ENCODE measurements at places on chromosomes 2 and 18. TPM values are rescaled to one million over a fixed set of nuclear protein-coding genes. Genes with fewer than 3 reads are reported as not detected.

DNA sequence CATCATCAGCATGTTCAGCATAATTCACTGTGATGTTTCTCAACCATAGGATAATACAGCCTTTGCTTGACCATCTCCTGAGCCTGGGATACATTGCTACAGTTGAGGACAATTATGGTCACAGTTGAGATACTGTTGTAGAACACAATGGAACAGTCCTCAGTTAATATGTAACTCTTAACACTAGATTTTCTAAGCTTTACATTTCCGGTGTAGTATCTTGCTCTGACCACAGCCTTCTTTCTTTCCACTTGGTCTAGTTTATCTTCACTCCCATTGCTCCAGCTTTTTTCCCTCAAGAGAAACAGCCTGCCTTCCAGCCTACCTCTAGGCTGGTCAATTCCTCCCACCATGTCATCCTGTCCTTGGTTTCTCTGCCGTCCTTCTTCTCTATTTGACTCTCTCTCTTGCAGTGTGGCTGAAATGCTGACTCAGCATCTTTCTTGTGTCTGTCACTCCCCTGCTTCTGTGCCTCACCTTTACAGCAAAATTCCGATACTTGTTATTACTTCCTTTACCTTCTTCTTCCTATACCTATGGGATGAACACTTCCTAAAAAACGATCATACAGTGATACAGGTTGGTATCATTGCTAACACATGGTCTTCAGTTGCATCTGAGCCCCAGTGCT lies 80.5 kb downstream of the CTNNA2 start:
- no peaks in the 10 kb centered on the region for H3K27me3 ChIP-seq
- H3K27ac ChIP-seq: no peak overlapping the region
- no peak for DNase-seq
- no peaks in the 10 kb centered on the region for H3K36me3 ChIP-seq
- no peaks in the 10 kb centered on the region for H3K4me1 ChIP-seq

DNA sequence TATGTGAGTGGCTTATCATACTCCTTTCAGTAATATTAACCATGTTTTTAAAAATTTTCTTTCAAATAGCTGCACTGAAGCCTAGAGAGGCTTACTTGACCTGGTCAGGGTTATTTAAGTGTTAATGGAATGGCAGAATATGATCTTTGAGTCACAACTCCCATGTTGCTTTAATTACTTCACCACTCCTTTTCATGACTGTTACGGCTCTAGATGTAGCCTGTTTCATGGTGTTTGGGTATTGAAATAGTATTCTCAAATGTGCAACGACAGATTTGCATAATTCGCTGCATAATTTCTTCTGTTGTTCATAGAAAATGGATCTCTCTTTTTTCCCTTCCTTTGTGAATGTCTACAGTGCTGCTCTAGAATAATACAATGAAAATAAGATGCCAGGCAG lies 51.6 kb upstream of the PLA2R1 start:
- H3K36me3 ChIP-seq: no peaks in the 10 kb centered on the region
- DNase-seq: no peak
- no peaks in the 10 kb centered on the region for H3K27me3 ChIP-seq
- no peaks in the 10 kb centered on the region for H3K4me1 ChIP-seq
- no peak overlapping the region for H3K27ac ChIP-seq
- H3K4me3 ChIP-seq: no peak overlapping the region

- H3K27me3 ChIP-seq: no peaks in the 10 kb centered on the region
- no peak overlapping the region for H3K27ac ChIP-seq
- H3K36me3 ChIP-seq: no peaks in the 10 kb centered on the region
- no peaks in the 10 kb centered on the region for H3K4me1 ChIP-seq
- no peak overlapping the region for H3K4me3 ChIP-seq
- DNase-seq: no peak
Measured at GRCh38 chr2:152950126-152950525, 231.7 kb downstream of the ARL6IP6 start.

GRCh38 chr2:39491653-39492052 lies 54.6 kb upstream of the MAP4K3 start:
- no peak overlapping the region for H3K4me3 ChIP-seq
- no peaks in the 10 kb centered on the region for H3K36me3 ChIP-seq
- H3K27me3 ChIP-seq: no peaks in the 10 kb centered on the region
- no peak for DNase-seq

DNA sequence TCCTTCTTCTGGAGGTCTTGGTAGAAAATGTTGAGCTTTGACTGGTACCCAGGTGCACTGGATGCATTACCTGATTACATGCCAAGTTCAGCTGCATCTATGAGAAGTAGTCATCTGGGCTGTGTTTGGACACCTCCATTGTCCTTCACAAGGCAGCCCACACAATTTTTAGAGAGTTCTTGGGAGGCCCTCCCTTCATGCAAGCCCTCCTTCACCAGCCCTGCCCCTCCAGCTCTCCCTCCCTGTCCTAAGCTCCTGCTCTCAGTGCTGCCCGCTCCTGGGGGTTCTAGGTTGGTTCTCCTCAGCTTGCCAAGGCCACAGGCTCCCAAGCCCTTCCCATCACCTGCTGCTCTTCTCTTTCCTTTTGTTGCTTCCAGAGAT lies 148.7 kb downstream of the DYSF start:
- no peak overlapping the region for H3K27ac ChIP-seq
- H3K27me3 ChIP-seq: no peaks in the 10 kb centered on the region
- no peaks in the 10 kb centered on the region for H3K4me1 ChIP-seq
- no peak for DNase-seq
- no peaks in the 10 kb centered on the region for H3K36me3 ChIP-seq
- no peak overlapping the region for H3K4me3 ChIP-seq

DNA sequence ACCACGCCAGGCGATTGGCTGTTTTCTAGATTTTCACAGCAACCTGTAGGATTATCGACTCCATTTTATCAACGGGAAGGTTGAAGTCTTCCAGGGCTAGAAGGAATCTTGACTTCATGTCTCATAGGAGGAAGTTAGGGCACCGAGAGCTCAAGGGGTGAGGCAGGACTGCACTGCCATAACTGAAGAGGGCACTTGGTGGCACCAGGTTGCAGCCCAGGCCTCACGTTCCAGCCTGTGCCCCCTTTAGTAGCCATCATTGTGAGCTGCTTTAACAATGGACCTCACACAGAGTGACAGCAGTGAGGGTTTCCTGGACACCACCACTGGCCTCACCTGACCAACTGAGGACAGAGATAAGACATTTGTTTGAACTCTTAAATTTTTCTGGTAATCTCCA lies 22.9 kb upstream of the RPL37A start:
- H3K27me3 ChIP-seq: no peaks in the 10 kb centered on the region
- peaks cover 37% of the 10 kb centered on the region for H3K36me3 ChIP-seq
- DNase-seq: no peak
- H3K27ac ChIP-seq: no peak overlapping the region
- H3K4me3 ChIP-seq: no peak overlapping the region

DNA sequence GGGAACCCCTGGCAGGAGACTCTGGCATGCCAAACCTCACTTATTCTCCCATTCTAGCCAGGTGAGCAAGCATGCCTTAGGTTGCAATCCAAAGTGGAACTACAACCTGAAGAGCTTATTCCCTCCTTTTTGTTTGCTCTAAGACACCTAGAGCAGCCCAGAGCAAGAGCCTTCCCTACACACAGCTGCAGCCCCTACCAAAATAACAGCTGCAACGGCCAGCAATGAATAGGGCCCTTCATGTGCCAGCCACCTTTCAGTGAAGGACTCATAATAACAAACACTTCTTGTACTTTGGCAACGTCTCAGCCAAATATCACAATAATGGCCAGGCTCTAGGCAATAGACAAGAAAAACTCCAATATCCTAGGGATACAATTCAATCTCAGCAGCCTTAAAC lies 178.7 kb downstream of the ALK start:
- no peaks in the 10 kb centered on the region for H3K36me3 ChIP-seq
- no peak overlapping the region for H3K27ac ChIP-seq
- H3K4me1 ChIP-seq: no peaks in the 10 kb centered on the region
- DNase-seq: no peak
- no peaks in the 10 kb centered on the region for H3K27me3 ChIP-seq

- DNase-seq: no peak
- H3K4me1 ChIP-seq: peaks cover 7% of the 10 kb centered on the region
- H3K27ac ChIP-seq: no peak overlapping the region
- no peak overlapping the region for H3K4me3 ChIP-seq
- no peaks in the 10 kb centered on the region for H3K36me3 ChIP-seq
Measured at GRCh38 chr2:953408-953807, 2.8 kb downstream of the SNTG2 start.

- no peaks in the 10 kb centered on the region for H3K27me3 ChIP-seq
- DNase-seq: no peak
- H3K36me3 ChIP-seq: no peaks in the 10 kb centered on the region
- peak overlapping the region; percentile 75 for H3K27ac ChIP-seq
Measured at GRCh38 chr18:32310101-32310500, 120.3 kb downstream of the MEP1B start.

GRCh38 chr2:239318151-239318611 lies 82.6 kb downstream of the HDAC4 start:
- H3K4me1 ChIP-seq: no peaks in the 10 kb centered on the region
- H3K27ac ChIP-seq: no peak overlapping the region
- DNase-seq: peak; percentile 38

DNA sequence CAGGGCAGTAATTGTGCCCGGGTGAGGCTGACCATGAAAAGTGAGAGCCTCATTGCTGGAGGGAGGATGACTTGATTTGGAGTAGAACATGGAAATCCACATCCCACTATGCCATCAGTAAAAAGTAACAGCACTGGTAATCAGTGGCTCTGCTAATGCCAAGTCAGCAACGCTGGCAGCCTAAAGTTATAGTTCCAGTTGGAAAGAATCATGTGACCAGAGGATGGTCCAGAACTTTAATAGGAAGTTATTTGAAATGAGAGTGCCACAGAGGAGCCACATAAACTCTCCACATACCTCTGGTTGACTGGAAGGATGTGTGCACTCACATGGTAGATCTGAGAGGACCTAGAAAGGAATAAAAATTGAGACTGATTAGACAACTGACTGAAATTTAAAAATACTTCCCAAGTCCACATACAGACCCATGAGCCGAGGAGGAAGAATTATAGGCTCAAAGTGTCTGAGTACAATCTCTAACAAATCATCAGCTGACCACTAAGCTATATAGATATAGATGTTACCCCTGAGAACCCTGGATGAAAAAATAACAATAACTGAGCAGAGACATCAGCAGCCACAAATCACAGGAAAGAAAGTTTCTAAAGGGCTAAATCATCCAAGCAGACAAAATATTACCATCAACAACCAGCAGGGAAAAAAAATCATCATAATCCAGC lies 346.8 kb downstream of the STK39 start:
- no peak for DNase-seq
- H3K4me3 ChIP-seq: no peak overlapping the region
- no peaks in the 10 kb centered on the region for H3K4me1 ChIP-seq
- H3K36me3 ChIP-seq: no peaks in the 10 kb centered on the region
- H3K27ac ChIP-seq: no peak overlapping the region

DNA sequence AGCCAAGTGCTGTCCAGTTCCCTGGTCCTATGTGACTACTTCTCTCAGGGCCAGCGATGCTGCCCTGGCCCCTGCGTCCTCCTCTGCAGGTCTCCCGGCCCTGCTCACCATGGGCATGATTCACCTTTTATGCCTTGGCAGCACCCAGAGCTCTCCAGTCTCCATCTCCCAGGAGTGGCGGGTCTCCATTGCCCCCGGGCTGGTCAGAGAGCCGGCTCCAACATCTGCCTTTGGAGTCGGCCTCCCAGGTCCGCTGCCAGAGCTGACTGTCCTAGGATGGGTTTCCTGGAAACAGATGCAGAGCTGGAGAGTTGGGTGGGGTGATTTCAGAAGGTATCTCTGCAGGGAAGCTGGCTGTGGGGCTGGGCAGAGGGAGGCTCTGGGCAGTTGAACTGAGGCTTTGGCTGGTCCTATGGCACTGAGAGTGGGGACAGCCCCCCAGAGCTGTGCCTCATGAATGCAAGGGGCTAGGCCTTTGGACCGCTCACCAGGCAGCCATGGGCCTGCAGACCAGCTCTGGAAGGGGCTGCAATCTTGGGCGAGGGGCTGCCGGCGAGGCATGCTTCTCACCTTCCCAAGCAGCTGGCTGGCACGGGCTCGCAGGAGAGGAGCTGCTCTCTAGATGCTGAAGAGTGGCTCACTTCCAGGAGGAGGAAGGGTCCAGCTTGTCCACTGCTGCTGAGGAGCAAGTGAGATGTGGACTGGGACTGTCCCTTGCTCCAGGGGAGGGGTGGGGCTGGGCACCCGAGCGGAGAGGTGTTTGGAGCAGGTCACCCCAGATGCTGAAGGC lies 59.8 kb upstream of the HS6ST1 start:
- DNase-seq: peak; percentile 58
- no peaks in the 10 kb centered on the region for H3K27me3 ChIP-seq
- H3K4me3 ChIP-seq: no peak overlapping the region
- no peak overlapping the region for H3K27ac ChIP-seq
- no peaks in the 10 kb centered on the region for H3K36me3 ChIP-seq

DNA sequence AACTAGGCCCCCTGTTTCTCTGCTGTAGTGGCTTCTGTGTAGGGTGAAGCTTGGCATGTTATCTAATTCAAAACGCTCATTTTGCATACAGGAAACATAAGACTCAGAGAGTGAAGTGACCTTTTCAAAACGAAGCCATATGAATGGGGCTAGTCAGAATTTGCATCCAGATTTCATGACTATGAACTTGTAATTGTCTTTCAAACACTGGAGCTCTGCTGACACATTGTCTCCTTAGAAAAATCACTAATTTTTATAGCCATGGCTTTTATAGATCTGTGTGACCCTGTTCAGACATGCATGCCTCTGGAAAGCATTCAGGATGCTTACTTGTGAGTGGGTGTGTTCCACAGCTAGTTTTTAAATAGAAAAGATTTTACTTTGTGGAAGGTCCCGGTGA lies 444.3 kb upstream of the GCFC2 start:
- no peaks in the 10 kb centered on the region for H3K4me1 ChIP-seq
- H3K27me3 ChIP-seq: no peaks in the 10 kb centered on the region
- no peak overlapping the region for H3K4me3 ChIP-seq
- no peak for DNase-seq
- H3K27ac ChIP-seq: no peak overlapping the region

- no peak overlapping the region for H3K4me3 ChIP-seq
- no peaks in the 10 kb centered on the region for H3K4me1 ChIP-seq
- H3K27me3 ChIP-seq: no peaks in the 10 kb centered on the region
- H3K27ac ChIP-seq: no peak overlapping the region
- DNase-seq: no peak
Measured at GRCh38 chr2:63665091-63665490, 76.3 kb downstream of the MDH1 start.

- peak; percentile 75 for DNase-seq
- peak overlapping the region; percentile 95 for H3K27ac ChIP-seq
- H3K27me3 ChIP-seq: no peaks in the 10 kb centered on the region
- H3K4me1 ChIP-seq: no peaks in the 10 kb centered on the region
Measured at GRCh38 chr2:218368621-218369153, 12.0 kb downstream of the CATIP start.

The MRO gene
- total RNA-seq: 1.4 TPM

The RMND5A gene
- 17.7 TPM for total RNA-seq

The VIL1 gene
- not detected for total RNA-seq

The TSPYL6 gene
- not detected for total RNA-seq

The SLC8A1 gene
- total RNA-seq: 5.6 TPM

The TUBA3E gene
- total RNA-seq: not detected

The CAD gene
- total RNA-seq: 63.4 TPM

The CD8A gene
- 17.7 TPM for total RNA-seq
